Type B pancreatic cell (in vitro differentiated cells): ENCODE measurements at places on chromosomes 16 and 17. TPM values are rescaled to one million over a fixed set of nuclear protein-coding genes. Genes with fewer than 3 reads are reported as not detected.

Gene MPP2
- total RNA-seq, result 5.2 and 18.5 TPM in 2 replicates

Gene ITGAX
- total RNA-seq, result not detected in 2 replicates

Gene CHST5
- total RNA-seq, result 0.60 and 1.9 TPM in 2 replicates

Gene KRT40
- total RNA-seq, result 2.3 and 5.5 TPM in 2 replicates

Gene RAB11FIP4
- 32.4 and 44.7 TPM in 2 replicates for total RNA-seq

Gene FUS
- total RNA-seq, result 400 and 654 TPM in 2 replicates

Gene SLC9A5
- total RNA-seq, result 1.0 and 4.4 TPM in 2 replicates

Gene ESRP2
- total RNA-seq, result 65.6 and 150 TPM in 2 replicates

Gene NPIPB13
- 9.1 and 15.3 TPM in 2 replicates for total RNA-seq

Gene JPH3
- 7.2 and 27.5 TPM in 2 replicates for total RNA-seq

Gene SLC5A10
- 0.19 TPM in 1 of 2 replicates, not detected in the other for total RNA-seq

DNA sequence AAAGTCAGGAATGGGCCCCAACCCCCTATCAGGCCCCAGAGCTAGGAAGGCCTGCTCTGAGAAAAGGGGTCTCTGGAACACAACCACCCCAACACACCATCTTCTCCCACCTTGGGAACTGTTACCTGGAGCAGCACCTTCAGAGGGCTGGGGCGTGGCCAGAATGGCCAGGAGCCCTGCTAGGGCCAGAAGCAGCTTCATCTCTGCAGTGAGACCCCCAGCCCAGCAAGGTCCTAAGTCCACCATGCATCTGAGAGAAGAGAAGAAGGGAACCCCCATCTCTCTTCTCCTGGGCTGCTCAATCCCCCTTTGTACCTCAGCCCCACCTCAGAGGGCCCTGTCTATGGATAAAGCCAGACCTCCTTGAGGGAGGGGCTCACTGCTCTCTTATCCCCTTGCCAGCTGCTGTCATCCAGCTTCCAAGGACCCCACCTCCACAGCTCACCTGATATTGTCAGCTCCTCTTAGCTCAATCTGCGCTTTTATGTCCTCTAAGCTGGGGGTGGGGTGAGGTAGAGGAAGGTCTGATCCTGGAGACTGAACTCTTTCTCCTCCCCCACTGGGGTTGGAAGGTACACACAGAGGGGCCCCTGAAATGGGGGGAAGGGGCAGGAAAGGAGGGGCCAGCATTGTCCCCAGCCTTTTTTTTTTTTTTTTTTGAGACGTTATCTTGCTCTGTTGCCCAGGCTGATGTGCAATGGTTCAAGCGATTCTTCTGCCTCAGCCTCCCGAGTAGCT, at the start of gene MPO:
TSS of gene MPO (minus strand) at position 456 of the 738 bp plus-strand sequence. CDS start at position 279, 177 bp downstream.
- DNase-seq, result no peak

DNA sequence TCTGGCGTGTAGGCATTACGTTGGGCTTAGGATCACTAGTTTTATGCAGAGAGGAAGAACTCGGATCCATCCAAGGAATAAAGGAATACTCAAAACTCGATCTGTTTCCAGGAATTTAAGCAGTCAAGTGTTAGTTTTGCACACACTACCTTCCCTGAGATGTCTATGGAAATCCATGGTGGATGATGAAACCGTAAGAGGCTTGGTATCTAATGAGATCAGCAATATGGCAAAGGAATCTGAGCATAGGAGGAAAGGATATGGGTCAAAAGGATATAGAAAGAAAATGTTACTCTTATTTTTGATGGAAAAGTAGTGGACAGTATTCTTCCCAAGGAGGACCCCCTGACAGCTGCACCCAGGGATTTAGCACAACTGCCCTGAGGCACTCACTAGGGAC, 59.6 kb downstream of the SMG6 start:
- DNase-seq, result no peak

DNA sequence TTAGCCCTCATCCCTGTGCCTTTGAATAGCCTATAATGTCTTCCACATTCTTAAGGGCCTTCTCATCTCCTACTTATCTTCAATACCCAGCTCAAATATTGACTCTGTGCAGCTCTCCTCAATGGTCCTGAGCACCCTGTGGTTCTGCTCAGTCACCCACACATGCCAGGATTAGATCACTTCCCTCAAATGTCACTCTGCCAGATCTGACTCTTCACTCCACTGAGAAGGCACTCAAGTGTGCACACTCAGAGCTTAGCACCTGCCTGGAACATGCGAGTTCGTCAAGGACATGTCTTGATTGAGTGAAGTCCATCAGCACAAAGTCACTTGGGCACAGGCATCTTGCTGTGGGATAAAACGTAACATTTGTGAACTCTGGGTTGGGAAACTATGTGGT, 404.8 kb downstream of the CDH13 start:
- DNase-seq, result no peak

DNA sequence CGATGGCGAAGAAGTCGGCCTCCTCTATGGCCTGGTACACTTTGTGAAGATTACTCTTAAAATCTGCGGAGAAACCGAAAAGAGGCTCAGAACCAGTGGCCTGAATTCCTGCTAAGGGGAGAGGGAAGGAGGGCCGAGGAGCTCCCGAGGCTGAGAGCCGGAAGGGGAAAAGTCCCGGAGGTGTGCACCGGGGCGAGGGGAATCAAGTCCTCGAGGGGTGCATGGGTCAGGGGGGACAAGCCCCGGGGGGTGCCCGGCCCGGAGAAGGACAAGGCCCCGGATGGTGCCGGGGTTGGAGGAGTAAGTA, 495 bp downstream of the PARN start:
- DNase-seq, result no peak

DNA sequence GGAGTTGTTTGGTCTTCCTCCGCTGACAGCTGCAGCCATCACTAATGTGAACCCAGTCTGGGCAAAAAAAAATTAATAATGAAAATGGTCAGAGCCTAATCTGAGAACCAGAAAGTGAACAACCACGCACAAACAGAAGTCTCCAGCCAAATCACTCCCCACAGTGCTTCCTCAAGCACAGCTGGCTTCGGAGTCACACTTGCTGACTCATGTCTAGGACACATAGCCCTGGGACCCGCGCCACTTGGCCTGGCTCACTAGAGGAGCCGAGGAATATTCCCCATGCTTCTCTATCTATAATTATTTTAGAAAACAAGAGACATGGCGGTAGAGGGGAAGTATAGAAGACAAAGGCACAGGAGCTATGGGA, 109.1 kb downstream of the ZFHX3 start:
- no peak for DNase-seq

GRCh38 chr17:81480140-81481072, 32.2 kb downstream of the ACTG1 start:
- DNase-seq, result no peak

DNA sequence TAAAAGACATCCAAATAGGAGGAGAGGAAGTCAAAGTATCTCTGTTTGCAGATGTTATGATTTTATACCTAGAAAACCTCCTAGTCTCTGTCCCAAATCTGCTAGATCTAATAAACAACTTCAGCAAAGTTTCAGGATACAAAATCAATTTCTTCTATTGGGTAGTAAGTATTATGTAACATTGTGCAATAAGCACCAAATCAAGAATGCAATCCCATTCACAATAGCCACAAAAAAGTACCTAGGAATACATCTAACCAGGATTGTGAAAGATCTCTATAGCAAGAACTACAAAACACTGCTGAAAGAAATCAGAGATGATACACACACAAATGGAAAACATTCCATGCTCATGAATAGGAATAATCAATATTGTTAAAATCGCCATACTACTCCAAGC, 13.0 kb downstream of the NLRP1 start:
- DNase-seq, result no peak

DNA sequence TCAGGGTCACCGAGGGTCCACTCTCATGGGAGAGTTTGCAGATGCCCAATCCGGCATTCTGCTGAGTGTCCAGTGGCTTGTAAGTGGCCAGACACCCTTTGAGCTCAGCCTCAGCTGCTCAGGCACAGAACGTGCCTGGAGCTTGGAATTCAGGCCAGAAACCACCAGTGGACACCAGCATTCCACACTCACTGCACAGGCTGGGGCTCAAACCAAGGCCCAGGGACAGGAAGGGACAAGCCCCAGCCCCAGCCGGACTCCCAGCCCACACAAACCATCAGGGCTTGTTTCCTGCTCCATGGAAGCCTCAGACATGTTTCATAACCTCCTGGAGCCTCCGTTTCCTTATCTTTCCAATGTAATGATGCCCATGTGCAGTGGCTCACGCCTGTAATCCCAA, 5.0 kb upstream of the NPRL3 start:
- no peak for DNase-seq

GRCh38 chr17:35076874-35077273, 13.4 kb upstream of the RFFL start:
- DNase-seq, result no peak

DNA sequence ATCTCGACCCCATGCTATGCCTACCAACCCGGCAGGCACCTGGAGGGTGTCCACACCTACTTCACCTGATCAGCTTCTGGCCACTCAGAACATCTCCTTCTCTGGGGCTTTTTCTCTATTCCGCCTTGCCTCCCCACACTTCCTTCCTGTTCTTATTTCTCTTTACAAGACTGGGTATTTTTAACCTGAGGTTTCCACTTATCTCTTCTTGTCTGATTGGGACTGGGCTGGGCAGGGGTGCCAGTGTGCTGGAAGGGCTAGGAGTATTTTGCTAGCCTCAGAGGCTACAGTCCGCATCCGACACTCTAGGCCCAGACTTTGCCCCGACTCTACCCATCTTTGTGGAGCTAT, 26.2 kb upstream of the ZNF652 start:
- no peak for DNase-seq

GRCh38 chr17:17710728-17711541, 29.7 kb downstream of the RAI1 start:
- DNase-seq, result no peak

DNA sequence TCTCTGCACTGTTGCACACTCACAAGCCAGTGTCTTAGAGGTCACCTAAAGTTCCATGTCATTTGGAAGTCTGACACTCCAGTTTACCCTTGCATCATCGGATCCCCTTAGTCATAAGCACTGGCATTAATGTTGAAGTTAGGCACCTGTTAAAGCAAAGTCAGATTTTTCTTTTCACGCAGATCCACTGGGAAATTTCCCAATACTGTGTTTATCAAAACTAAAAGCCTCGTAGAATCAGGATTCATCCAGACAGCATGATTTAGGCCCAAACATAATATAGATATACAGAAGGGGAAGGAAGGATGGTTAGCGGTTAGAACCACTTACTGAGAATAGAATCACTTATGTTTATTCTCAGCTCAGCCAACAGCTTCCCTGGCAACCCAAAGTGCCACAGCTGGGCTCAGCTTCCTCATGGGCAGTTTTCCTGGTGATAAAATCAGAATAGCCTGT, 30.1 kb upstream of the HAPSTR1 start:
- DNase-seq, result no peak

DNA sequence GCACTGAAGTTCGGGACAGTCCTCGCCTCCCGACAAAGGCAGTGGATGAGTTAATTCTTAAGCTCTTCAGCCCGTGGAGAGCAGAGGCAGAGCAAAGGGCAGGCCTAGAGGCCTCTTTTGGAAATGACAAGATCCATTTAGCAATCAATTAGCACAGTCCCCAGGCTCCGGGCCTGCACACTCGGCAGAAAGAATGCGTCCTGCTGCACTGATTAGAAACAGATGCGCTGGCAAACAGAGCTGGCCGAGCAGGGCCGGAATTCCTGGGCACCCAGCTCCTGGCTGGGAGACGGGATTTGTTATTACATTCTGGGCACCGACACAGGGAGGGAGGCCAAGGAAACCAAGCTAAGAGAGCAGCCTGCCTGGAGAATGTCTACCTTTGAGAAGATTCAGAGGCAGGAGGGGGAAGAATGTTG, 162.9 kb downstream of the COPRS start:
- peak; percentile 81 for DNase-seq

- no peak for DNase-seq
Observed at GRCh38 chr17:37816950-37817349, 72.1 kb upstream of the HNF1B start.

GRCh38 chr16:21598701-21599121, 666 bp upstream of the METTL9 start:
- no peak for DNase-seq

- no peak for DNase-seq
Observed at GRCh38 chr17:80805032-80805751, 186.4 kb upstream of the CHMP6 start.

DNA sequence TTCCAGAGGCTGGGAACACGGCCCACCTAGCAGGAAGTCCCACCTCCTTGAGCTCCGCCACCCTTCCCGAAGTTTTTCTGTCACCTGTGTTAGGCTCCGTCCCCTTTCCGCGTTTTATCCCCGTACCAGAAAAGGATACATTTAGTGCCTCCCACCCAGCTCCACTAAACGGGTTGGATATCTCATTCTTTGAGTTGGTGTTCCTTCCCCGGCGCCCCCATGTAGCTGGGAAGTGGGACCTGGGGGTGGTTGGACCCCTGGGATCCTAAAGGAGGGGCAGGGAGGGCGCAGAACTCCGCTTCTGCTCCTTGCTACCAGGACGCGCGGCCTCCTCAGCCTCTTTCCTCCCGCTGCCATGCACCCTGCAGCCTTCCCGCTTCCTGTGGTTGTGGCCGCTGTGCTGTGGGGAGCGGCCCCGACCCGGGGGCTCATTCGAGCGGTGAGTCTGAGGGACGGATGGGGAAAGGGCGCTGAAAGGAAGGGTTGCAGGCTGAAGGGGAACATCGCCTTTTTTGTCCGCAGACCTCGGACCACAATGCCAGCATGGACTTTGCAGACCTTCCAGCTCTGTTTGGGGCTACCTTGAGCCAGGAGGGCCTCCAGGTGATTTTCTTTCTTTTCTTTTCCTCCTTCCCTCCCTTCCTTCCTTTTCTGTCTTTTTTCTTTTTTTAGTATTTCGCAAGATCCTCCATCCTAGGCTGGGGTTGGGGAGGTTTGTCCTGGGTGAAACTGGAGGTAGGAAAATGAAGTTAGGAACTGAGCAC, 669 bp downstream of the RNF167 start:
- DNase-seq, result no peak

DNA sequence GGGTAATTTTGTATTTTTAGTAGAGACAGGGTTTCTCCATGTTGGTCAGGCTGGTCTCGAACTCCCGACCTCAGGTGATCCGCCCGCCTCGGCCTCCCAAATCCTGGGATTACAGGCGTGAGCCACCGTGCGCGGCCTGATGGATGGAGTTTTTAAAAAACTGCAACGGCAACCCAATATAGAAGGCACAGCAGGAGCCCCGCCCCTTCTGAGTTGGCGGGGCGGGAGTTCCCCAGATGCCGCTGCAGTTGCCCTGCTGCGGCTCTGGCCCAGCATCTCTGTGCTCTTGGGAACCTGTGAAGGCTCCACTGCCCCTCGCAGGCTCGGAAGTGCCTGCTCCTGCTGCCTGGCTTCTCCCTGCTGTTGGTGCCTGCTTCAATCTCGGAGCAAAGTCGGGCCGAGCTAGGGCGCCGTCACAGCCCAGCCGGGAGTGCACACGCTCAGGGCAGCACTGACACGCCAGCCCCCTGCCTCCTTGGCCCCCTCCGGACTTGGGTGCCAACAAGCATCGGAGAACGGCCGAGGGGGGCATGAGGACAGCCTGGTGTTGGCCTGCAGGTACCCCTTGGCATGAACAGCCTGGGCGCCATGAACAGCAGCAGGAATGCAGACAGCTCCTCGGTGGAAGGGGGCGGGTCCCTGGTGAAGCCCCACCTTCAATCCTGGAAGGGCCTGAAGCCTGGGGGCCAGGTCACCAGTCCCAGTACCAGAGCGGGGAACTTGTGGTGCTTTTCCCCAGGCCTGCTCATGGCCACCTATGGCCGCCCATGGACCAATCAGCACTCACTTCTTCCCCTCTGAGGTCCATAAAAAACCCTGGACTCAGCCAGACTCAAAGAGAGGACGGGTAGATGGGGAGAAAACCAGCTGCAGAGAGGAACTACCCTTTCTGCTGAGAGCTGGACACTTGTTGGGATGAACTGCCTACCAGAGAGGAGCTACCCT, 2.3 kb upstream of the NT5M start:
- no peak for DNase-seq

- no peak for DNase-seq
Observed at GRCh38 chr17:60679287-60679686, 1.6 kb downstream of the BCAS3 start.

GRCh38 chr17:32341141-32341856, 674 bp downstream of the C17orf75 start:
- no peak for DNase-seq
